SJSA1 (cell line): ENCODE measurements at places on chromosomes 3 and 15.

- H3K27me3 ChIP-seq: no peaks in the 10 kb centered on the region
- no peak overlapping the region for H3K27ac ChIP-seq
- no peaks in the 10 kb centered on the region for H3K36me3 ChIP-seq
- no peaks in the 10 kb centered on the region for H3K4me1 ChIP-seq
Measured at GRCh38 chr3:122825460-122825859, 30.6 kb downstream of the SLC49A4 start.

DNA sequence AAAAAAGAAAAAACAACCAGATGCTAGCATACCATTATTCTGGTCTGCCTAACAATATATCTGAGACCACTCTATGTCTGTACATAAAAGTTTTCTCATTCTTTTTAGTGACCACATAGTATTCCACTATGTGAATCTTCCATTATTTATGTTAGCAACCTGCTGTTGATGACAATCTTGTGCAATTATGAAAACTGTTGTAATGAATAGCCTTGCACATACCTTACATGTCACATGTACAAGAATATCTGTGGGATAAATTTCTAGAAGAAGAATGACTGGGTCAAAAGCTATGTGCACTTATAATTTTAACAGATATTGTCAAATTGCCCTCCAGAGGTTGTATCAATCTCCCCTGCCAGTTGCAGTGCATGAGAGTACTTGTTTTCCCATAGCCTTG lies 62.5 kb downstream of the ARHGAP31 start:
- H3K27ac ChIP-seq: no peak overlapping the region
- peaks cover 36% of the 10 kb centered on the region for H3K4me1 ChIP-seq
- H3K36me3 ChIP-seq: peaks cover 2% of the 10 kb centered on the region; the same call in 1 of the 2 replicates
- no peak for DNase-seq
- no peak overlapping the region for H3K4me3 ChIP-seq

DNA sequence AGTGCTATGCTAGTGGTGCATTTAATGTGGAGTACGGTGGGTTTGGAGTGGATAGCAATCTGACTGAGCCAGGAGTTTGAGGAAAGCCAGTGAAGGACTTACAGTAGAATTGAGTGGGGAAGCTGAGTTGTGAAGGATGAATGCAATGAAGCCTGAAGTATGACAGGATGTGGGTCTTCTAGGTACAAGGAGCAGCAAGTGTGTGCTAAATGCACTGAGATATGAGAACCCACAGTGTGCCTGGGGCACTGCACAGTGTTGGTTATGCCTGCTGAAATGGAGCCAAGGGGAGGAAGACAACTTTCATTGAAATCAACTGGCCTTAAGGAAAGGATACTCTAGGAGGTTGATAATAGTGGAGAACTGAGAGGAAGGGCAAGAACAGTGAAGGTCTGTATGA lies 105.5 kb upstream of the MRPL3 start:
- no peak overlapping the region for H3K4me3 ChIP-seq
- no peaks in the 10 kb centered on the region for H3K36me3 ChIP-seq
- H3K4me1 ChIP-seq: no peaks in the 10 kb centered on the region
- DNase-seq: no peak
- H3K27ac ChIP-seq: no peak overlapping the region

GRCh38 chr3:154304936-154305335 lies 19.4 kb downstream of the DHX36 start:
- H3K36me3 ChIP-seq: peaks cover 88% of the 10 kb centered on the region
- H3K27me3 ChIP-seq: no peaks in the 10 kb centered on the region
- no peak overlapping the region for H3K4me3 ChIP-seq
- DNase-seq: no peak

GRCh38 chr3:114760679-114761078 lies 386.4 kb downstream of the ZBTB20 start:
- no peak for DNase-seq
- H3K36me3 ChIP-seq: no peaks in the 10 kb centered on the region
- H3K27me3 ChIP-seq: no peaks in the 10 kb centered on the region
- H3K27ac ChIP-seq: no peak overlapping the region

GRCh38 chr15:57384816-57385215 lies 8.5 kb downstream of the CGNL1 start:
- H3K4me3 ChIP-seq: no peak overlapping the region
- H3K4me1 ChIP-seq: peaks cover 16% of the 10 kb centered on the region
- no peaks in the 10 kb centered on the region for H3K36me3 ChIP-seq
- H3K27ac ChIP-seq: no peak overlapping the region

GRCh38 chr3:133934073-133934970 lies 38.6 kb upstream of the RAB6B start:
- H3K4me1 ChIP-seq: no peaks in the 10 kb centered on the region
- H3K27ac ChIP-seq: no peak overlapping the region
- no peaks in the 10 kb centered on the region for H3K27me3 ChIP-seq
- H3K4me3 ChIP-seq: no peak overlapping the region
- H3K36me3 ChIP-seq: no peaks in the 10 kb centered on the region
- no peak for DNase-seq

DNA sequence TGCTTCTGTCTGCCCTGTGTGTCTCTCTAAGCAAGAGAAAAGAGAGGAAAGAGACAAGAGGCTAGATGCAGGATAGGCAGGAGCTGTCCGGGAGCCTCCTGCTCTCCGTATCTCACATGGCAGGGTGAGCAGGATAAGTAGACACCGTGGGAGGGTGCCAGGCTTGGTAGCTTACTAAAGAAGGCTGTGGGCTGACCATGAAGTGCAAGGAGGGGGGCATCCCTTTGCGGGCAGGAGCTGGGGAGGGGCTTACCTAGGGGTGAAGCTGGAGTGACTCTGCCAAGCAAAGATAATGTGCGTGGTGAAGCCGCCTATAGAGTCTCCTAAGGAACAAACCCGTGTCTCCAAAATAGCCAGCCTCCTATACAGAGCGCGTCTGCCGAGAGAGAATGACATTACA lies 33.7 kb upstream of the TMC3 start:
- H3K4me3 ChIP-seq: no peak overlapping the region
- H3K27me3 ChIP-seq: no peaks in the 10 kb centered on the region; the same call in 1 of the 2 replicates
- H3K4me1 ChIP-seq: 0 out of 2 replicates have a peak, but pooled peaks cover 6% of the 10 kb centered on the region
- H3K36me3 ChIP-seq: no peaks in the 10 kb centered on the region

GRCh38 chr15:69422336-69422895 lies 8.3 kb downstream of the KIF23 start:
- H3K36me3 ChIP-seq: peaks cover 99% of the 10 kb centered on the region
- peak overlapping the region; percentile 64 for H3K27ac ChIP-seq
- H3K4me3 ChIP-seq: no peak overlapping the region
- H3K4me1 ChIP-seq: peaks cover 42% of the 10 kb centered on the region
- no peak for DNase-seq

DNA sequence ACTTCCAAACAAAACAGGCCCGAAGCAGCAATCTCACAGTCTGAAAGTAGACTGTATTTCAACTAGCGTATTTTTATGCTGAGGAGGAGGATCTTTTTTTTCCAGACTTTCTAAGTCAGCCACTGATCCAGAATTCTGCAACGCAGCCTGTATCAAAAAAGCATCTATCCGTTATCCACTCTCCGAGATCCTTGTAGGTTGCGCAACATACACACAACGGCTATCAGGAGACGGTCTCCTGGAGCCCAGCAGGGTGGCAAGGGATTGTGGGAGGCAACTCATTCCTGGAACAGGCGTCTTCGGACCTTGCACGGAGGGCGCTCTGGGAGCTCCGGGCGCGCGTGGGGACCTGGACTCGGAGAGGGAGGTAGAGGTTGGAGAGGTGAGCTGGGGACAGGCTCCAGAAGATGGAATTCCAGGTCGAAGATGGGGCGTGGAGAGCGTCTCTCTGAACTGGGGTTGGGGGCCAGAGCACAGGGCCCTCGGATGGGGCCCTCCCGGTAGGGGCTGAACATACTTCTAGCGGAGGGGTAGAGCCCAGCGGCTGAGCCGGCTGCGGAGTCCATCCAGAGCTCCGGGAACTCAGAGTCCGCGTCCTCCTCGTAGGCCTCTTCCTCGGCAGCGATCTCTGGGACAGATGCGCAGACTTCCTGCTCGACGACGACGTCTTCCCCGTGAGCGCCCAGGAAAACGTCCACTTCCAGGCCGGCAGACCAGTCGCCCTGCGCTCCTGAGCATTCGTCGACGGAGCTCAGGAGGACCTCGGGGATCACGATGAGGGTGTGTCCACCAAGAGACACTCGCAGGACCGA lies 932 bp downstream of the PRR23C start:
- H3K4me3 ChIP-seq: no peak overlapping the region
- no peaks in the 10 kb centered on the region for H3K4me1 ChIP-seq
- H3K36me3 ChIP-seq: no peaks in the 10 kb centered on the region
- H3K27ac ChIP-seq: no peak overlapping the region

- no peak overlapping the region for H3K27ac ChIP-seq
- no peak for DNase-seq
- no peaks in the 10 kb centered on the region for H3K4me1 ChIP-seq
- no peak overlapping the region for H3K4me3 ChIP-seq
- no peaks in the 10 kb centered on the region for H3K27me3 ChIP-seq
- no peaks in the 10 kb centered on the region for H3K36me3 ChIP-seq
Measured at GRCh38 chr3:851098-851790, 241.6 kb upstream of the CNTN6 start.
